ENCODE measurements at places on chromosomes 6 and 20.

GRCh38 chr6:145903356-145904102 lies 60.6 kb downstream of the SHPRH start:
- no peaks in the 10 kb centered on the region for H3K27me3 ChIP-seq
- no peak for DNase-seq
- no peaks in the 10 kb centered on the region for H3K36me3 ChIP-seq
- no peaks in the 10 kb centered on the region for H3K4me1 ChIP-seq
- H3K4me3 ChIP-seq: no peak overlapping the region

- H3K4me1 ChIP-seq: no peaks in the 10 kb centered on the region
- no peak for DNase-seq
- H3K27me3 ChIP-seq: no peaks in the 10 kb centered on the region
- H3K36me3 ChIP-seq: no peaks in the 10 kb centered on the region
Observed at GRCh38 chr6:37516920-37517405, 17.3 kb upstream of the CCDC167 start.

DNA sequence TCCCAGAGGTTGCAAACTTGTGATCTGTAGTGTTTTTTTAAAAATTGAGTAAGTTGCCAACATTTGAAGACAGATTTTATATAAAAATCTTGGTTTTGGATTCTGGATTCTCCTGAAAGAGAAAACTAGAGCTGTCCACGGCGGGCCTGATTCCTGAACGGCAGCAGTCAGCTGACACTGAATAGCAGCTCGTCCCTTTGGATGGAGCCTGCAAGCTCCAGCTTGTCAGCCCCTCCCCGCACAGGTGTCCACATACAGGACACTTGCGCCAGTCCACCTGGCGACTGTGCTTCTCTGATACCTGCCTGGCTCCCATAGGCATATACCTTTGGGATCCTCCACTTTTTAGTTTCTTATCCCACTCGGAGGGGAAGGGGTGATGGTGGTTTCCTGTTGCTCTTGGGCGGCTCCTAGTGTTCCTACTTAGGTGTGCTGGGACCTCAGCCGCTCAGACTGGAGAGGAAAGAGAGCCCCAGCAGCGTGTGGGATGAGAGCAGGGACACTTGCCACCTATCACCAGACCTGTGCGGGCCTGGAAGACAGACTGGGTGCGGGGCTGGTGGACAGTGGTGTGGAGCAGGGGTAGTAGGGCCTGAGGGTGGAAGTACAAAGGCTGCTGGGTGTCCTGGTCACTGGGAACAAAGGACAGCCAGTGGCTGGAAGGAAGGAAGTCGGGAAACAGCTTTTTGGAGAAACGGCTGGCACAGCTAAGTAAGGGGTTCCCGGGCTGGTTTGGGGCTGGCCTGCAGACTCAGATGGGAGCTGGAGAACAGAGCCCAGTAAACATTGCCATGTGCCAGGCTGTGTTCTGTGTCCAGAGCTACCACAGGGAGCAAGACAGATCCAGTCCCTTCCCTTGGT lies 18.3 kb downstream of the GHRH start:
- DNase-seq: no peak
- no peaks in the 10 kb centered on the region for H3K4me1 ChIP-seq
- H3K4me3 ChIP-seq: no peak overlapping the region
- H3K36me3 ChIP-seq: peaks cover 39% of the 10 kb centered on the region
- no peaks in the 10 kb centered on the region for H3K27me3 ChIP-seq
- H3K27ac ChIP-seq: no peak overlapping the region

- H3K27ac ChIP-seq: no peak overlapping the region
- H3K4me3 ChIP-seq: no peak overlapping the region
- no peaks in the 10 kb centered on the region for H3K4me1 ChIP-seq
- no peaks in the 10 kb centered on the region for H3K36me3 ChIP-seq
- no peaks in the 10 kb centered on the region for H3K27me3 ChIP-seq
- no peak for DNase-seq
Observed at GRCh38 chr6:127391094-127391953, 47.9 kb upstream of the ECHDC1 start.

DNA sequence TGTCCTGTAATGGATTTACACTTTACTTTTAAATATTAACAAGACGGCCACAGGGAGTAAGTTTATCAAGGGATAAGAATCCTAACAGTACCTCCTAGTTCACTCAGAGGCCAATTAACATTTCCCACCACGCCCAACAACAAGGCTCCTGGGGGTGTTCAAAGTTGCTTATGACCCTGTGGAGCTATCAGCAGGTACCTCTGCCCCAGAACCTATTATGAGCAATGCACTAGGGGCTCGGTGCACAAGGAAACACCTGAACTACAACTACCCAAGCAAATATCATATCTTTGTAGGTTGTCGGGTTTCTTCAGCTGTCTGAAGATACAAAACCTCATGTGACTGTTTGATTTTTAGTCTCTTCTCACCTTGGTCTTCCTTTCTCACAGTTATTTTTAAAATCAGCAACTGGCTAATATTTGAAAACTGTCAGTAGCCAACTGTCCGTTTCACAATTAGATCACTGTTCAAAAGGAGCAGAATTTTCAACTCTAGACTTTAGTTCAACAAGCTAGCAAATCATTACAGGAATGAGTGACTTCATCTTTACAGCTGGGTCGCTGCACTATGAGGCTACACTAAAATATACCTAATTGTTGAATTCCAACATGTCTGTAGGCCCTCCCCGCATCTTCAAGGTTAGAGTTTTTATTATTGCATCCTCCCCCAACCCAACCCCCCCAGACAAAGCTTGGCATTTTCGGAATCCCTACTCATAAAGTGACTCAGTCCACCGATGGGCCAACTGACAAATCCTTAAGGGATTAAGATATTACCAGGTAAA lies 38.1 kb downstream of the B4GALT5 start:
- H3K4me3 ChIP-seq: no peak overlapping the region
- H3K27ac ChIP-seq: peak overlapping the region; percentile 46
- no peaks in the 10 kb centered on the region for H3K27me3 ChIP-seq
- no peaks in the 10 kb centered on the region for H3K36me3 ChIP-seq
- peaks cover 81% of the 10 kb centered on the region for H3K4me1 ChIP-seq

DNA sequence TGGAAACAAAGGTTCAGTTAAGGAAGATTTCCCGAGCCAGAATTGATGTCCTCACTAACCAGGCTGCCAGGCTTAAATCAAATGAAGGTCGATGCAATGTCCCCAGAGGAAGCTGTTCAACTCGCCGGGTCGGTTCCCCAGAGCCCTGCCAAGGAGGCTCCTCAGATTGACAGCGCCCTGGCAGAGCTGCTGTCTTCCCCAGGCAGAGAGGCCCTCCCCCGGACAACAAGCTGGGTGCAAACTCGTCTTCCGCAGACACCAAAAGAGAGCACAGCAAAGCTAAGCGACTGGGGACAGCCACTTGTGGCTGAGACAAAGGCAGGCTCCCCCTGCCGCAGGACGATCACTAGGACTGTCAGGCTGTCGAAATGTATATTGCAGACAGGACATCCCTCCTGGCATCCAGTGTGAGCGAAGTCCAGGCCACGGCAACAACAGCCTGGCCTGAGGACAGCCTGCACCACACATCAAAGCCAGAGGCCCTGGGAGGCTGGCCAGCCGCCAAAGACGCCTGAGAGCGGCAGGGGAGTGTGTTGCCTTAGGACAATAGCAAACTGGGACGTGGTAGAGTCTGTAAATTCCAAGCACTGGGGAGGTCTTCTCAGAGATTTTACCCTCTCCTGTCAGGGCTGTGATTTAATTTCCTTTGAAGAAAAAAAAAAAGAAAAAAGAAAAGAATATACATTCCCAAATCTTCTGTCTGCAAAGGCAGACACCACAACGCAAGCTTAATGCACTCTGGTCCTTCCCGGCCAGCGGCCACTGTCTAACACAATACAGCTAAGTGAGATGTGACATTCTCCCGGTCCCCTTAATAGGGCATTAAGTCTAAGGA lies 99.1 kb downstream of the HIVEP2 start:
- peak overlapping the region; percentile 14 for H3K4me3 ChIP-seq
- DNase-seq: peak; percentile 92
- peak overlapping the region; percentile 74 for H3K27ac ChIP-seq
- peaks cover 41% of the 10 kb centered on the region for H3K4me1 ChIP-seq

- H3K4me3 ChIP-seq: no peak overlapping the region
- peaks cover 8% of the 10 kb centered on the region for H3K27me3 ChIP-seq
- peaks cover 9% of the 10 kb centered on the region for H3K4me1 ChIP-seq
- H3K27ac ChIP-seq: no peak overlapping the region
Observed at GRCh38 chr20:5913166-5913565, 37.2 kb downstream of the TRMT6 start.

DNA sequence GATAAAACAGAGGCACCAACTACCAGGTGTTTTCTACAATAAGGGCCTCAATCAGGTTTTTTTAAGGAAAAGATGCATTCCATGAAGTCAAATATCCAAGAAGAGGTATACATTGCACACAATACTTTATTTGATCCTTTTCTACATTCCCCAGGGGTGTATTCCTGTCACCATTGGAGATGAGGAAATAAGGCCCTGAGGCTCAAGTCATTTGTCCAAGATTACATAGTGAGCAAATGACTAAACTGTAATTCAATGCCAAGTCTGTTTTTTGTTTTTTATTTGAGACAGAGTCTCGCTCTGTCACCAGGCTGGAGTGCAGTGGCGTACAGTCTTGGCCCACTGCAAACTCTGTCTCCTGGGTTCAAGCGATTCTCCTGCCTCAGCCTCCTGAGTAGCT lies 69.2 kb upstream of the CDYL start:
- no peaks in the 10 kb centered on the region for H3K36me3 ChIP-seq
- DNase-seq: no peak
- no peaks in the 10 kb centered on the region for H3K27me3 ChIP-seq
- H3K27ac ChIP-seq: no peak overlapping the region
- H3K4me3 ChIP-seq: no peak overlapping the region
- H3K4me1 ChIP-seq: no peaks in the 10 kb centered on the region

DNA sequence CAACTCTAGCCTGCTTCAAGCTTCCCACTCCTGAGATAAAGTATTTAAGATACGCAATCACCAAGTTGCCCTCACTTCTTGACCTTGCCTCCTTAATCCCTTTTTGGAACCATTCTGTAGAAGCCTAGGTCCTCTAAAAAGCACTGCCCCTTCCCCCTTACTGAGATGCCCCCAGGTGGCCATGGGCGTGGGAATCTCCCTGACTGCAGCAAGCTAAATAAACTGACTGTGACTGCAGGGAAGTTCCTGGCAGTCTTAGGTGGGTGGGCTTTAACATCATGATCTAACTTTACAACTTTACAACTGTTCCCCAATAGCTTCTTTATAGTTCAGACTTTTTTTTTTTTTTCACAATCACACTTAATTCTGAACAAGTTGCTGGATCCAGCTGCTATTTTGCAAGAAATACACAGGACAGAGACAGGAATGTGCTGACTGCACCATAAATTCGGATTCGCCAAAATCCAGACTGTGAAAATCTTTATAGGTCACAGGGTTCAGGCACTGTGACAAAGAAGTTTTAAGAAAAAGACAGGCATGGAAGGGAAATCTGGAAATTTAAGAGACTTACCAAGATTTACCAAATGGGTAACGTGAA lies 344.2 kb upstream of the SULF2 start:
- H3K27ac ChIP-seq: no peak overlapping the region
- no peaks in the 10 kb centered on the region for H3K4me1 ChIP-seq

DNA sequence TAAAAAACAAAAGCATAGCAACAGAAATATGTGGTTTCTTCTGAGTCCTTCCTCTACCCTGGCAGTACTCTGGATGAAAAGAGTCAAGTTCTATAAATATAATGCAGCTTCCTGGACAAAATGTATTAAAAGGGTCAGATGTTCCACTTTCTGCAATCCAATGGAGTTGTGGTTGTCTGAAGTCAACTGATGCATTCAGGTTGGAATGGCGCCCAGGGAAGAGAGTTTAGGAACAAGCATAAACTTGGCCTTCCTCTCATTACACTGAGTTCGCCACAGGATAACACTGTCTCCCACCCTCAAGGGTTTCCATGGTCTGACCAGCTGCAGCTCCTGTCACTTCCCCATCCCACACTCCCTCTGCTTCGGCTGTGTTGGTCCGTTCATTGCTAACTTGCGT lies 66.4 kb downstream of the PLEKHG1 start:
- H3K36me3 ChIP-seq: no peaks in the 10 kb centered on the region
- DNase-seq: no peak

- no peak for DNase-seq
- H3K27me3 ChIP-seq: no peaks in the 10 kb centered on the region
- no peaks in the 10 kb centered on the region for H3K36me3 ChIP-seq
- H3K4me3 ChIP-seq: no peak overlapping the region
Observed at GRCh38 chr20:9610665-9611064, 96.3 kb downstream of the LAMP5 start.

- no peak overlapping the region for H3K27ac ChIP-seq
- no peaks in the 10 kb centered on the region for H3K36me3 ChIP-seq
- no peak overlapping the region for H3K4me3 ChIP-seq
- H3K27me3 ChIP-seq: no peaks in the 10 kb centered on the region
Observed at GRCh38 chr6:159578629-159579028, 114.4 kb downstream of the SOD2 start.

GRCh38 chr6:73393278-73393677 lies 1.4 kb upstream of the DDX43 start:
- no peaks in the 10 kb centered on the region for H3K4me1 ChIP-seq
- no peak overlapping the region for H3K4me3 ChIP-seq
- no peak for DNase-seq
- no peaks in the 10 kb centered on the region for H3K36me3 ChIP-seq
- no peaks in the 10 kb centered on the region for H3K27me3 ChIP-seq

DNA sequence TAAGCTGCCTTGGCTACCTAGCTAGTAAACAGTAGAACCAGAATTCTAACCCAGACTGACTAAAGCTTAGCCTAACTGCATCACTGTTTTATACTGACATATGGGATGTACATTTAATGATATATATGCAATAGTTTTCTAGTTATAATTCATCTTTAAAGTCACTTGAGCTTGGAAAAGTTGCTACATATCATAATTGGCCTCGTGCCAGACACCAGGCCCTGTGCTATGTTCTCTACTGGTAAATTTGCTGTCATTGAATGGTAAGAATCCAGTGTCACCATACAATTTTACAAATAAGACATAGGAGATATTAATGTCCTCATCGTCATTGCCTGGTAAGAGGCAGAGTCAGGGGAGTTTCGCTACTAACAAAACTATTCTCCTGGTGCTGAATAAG lies 396.8 kb downstream of the CDKAL1 start:
- H3K36me3 ChIP-seq: no peaks in the 10 kb centered on the region
- no peaks in the 10 kb centered on the region for H3K4me1 ChIP-seq
- no peaks in the 10 kb centered on the region for H3K27me3 ChIP-seq
- DNase-seq: no peak
- H3K4me3 ChIP-seq: no peak overlapping the region

GRCh38 chr20:9839626-9840025 lies 750 bp upstream of the PAK5 start:
- H3K27me3 ChIP-seq: peaks cover 4% of the 10 kb centered on the region
- DNase-seq: no peak
- H3K4me1 ChIP-seq: peaks cover 7% of the 10 kb centered on the region
- no peak overlapping the region for H3K4me3 ChIP-seq
- no peaks in the 10 kb centered on the region for H3K36me3 ChIP-seq

- no peaks in the 10 kb centered on the region for H3K27me3 ChIP-seq
- H3K36me3 ChIP-seq: no peaks in the 10 kb centered on the region
- H3K4me3 ChIP-seq: no peak overlapping the region
- H3K27ac ChIP-seq: no peak overlapping the region
Observed at GRCh38 chr6:148445116-148445515, 102.5 kb downstream of the SASH1 start.

DNA sequence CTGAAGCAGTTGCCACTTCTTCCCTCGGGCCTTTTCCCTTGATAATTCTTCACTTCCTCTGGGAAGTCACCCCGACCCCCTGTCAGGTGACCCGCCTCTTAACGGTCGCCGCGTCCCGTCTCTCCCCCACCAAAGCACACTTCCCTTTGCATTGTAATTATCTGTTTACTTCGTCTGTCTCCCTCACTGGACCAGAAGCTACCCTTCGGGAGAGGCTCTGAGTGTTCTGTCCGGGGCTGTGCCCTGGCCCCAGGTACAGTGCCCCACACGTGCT lies 771 bp upstream of the SNAI1 start:
- H3K27me3 ChIP-seq: no peaks in the 10 kb centered on the region
- peaks cover 24% of the 10 kb centered on the region for H3K4me1 ChIP-seq
- H3K27ac ChIP-seq: peak overlapping the region; percentile 84
- peak overlapping the region; percentile 46 for H3K4me3 ChIP-seq
- no peak for DNase-seq
